Activated CD8-positive, alpha-beta memory T cell treated with anti-CD3 and anti-CD28 coated beads for 1 hour (primary cell): ENCODE measurements at places on chromosomes 6 and 20.

DNA sequence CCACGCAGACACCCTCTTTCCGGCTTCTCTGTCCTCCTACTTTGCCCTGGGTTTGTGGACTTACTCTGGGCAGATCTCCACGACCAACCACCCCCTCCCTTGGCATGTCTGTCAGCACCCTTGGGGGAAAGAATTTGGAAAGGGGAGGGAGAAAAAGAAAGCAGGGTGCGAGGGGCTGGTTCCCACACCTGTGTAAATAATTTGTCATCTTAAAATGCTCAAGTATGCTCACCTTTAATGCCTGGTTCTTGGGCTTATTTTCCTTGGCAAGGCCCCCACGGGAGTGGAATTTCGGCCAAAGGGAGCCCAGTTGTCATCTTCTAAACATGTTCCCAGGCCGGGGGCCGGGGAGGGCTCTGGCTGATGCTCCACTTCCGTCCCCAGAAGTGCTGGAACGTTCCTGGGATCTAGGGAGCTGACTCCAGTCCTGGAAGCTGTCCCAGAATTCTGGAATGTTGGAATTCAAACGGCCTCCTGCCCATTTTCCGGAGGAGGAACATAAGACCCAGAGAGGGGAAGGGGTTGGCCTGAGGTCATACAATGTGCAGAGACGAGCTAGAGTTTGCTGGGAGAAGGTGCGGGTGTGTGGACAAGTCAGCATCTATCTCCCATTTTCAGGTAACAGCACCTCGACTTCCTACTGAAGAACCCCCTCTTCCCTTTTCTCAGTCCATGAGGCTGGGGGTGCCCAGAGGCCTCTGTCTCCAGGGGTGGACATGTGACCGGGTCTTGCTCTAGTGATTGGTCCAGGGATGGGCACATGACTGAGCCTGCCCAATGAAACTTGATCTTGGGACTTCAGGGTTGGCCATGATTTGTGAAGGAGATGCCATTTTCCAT, 122.3 kb downstream of the CEBPB start:
- DNase-seq = no peak

DNA sequence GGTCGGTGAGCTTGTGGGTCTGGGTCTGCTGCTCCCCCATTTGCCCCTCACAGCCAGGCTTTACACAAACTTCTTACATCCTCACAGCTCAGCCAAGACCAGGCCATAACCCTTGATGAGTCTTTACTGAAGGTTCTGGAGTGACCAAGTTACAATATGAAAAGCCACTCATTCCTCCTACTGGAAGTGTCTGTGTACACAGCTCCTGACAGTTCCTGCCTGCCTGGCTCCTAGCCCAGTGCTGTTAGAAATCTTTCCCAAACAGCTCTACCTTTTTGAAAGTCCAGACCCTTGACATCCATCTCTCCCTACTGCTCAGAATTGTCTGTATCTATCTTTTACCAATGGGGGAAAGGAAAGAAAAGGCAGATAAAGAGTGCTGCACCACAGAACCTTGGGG, 106.9 kb downstream of the PAX1 start:
- DNase-seq = no peak

GRCh38 chr20:53859684-53860083, 210.7 kb downstream of the BCAS1 start:
- no peak for DNase-seq

DNA sequence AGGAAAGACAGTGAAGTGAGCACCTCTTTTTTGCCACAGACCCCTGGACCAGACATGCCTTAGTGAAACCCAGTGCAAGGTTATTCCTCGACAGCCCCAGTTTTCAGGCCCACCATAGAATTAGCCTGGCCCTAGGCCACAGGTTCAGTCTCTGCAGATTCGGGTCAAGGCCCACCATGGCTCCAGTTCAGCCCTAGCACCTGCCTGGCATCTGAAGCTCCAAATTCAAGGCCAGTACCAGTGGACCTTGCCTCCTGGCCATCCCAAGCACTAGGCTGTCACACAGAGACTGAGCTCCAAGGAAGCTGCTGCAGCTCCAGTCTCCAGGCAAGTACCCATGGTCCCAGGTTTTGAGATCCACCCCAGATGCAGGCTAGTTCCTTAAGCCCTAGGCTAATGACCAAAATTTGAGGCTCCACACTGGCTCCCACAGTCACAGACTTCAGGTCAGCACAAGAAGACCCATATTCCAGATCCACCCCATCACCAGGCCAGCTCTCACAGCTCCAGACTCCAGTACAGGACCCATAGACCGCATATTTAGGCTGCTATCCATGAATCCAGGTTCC, 877.5 kb upstream of the ADGRB3 start:
- DNase-seq = no peak

GRCh38 chr20:51431321-51431720, 111.2 kb downstream of the NFATC2 start:
- DNase-seq = no peak

DNA sequence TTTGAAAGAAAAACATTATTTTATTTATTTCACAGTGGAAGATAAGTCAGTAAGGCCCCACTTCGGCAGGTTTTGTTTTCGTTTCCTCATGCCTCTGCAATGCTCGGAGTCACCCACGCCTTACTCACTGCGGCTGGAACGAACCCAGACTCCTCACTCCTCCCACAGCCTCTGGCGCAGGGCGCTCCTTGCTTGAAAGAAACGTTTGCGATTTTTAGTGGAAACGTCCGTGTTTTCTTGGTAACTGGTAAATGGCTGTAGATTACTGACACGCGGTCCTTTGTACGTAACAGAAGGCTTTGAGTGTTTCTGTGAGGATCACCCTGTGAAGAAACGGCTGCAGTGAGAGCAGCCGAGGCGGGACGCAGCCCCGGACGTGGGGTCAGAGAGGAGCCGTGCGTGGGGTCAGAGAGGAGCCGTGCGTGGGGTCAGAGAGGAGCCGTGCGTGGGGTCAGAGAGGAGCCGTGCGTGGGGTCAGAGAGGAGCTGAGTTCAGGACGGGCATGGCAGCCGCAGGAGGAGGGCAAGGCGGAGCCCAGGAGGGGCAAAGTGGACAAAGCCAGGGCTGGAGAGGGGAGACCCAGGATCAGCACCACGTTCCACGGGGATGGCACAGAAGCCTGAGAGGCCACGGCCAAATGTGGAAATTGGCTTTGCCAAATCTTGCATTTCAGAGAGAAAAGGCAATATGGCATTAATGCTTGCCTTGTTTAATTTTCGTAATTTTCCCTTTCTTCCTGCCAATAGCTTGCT, 198.6 kb upstream of the THBS2 start:
- no peak for DNase-seq

DNA sequence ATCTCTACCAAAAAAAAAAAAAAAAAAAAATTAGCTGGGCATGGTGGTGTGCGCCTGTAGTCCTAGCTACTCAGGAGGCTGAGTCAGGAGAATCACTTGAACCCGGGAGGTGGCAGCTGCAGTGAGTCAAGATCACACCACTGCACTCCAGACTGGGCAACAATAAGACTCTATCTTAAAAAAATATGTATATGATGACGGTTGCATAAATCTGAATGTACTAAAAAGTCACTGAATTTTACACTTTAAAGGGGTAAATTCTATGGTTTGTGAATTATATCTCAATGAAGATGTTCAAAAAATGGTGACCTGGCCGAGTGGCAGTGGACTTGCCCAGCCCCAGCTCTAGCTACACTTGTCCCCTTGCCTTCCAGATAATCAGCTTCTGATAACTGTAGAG, 10.4 kb upstream of the ABCC10 start:
- no peak for DNase-seq

- DNase-seq = peak; percentile 41
Observed at GRCh38 chr20:64079273-64080012, at the start of gene RGS19. RGS19 (minus strand) TSS chr20:64079518; CDS start chr20:64076886, 2,632 bp downstream.

DNA sequence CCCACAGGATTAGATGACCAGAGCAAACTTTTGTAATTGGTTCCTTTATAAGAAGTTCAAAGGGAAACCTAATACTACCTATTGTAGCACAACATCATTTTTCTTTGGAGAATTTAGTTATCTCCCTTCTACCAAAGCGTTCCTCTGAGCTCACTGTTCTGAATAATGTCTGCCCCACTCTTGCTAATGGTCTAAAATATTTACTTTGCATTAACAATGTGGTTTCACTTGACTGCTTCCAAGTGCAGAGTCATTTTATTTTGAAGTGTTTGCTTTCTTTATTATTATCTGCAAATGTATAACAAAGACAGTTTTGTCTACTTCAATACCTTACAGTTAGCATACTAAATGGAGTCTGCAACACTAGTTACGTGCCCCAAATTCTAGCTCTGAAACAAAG, 15.0 kb downstream of the TRAPPC3L start:
- DNase-seq = no peak

GRCh38 chr6:81977486-81977885, 225.0 kb upstream of the TENT5A start:
- DNase-seq = no peak

DNA sequence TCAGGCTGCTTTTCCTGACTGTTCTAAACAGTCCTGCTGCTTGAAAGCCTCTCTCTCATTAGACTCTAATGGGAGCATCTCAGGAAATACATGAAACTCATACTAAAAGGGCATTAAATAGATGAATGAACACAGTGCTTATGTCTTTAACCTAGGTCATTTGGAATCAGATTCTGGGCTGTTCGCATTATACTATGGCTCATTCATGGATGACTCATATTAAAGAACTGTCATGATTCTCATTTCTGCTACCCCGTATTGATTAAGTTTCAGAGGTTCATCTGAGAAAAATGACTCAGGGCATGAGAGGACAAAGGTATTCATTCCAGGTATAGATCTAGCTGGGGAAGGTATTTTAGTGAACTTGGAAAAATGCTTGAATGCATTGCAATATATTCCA, 335.5 kb downstream of the GJA1 start:
- no peak for DNase-seq

DNA sequence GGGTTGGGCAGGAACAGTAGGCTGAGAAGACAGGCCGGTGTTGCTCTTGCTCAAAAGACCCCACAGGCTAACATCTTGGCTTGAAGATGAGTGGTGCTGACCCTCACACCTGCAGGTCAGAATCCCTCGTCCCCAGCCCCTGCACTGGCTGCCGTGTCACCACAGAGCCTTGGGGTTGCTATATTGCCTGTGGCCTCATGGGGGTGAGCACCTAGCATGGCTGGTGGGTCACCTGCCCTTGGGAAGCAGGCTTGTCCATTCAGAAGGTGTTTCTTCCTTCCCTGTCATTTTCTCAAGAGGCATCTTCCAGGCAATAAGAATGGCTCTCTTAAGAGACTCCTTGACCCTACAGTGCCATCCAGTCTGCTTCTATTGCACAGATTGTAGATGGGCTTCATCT, 7.7 kb downstream of the SLC22A16 start:
- DNase-seq = no peak

GRCh38 chr6:147567141-147567805, 58.8 kb downstream of the SAMD5 start:
- no peak for DNase-seq

GRCh38 chr6:5450073-5450472, 188.8 kb downstream of the FARS2 start:
- no peak for DNase-seq

GRCh38 chr6:71592643-71593042, 293.7 kb upstream of the RIMS1 start:
- no peak for DNase-seq

- no peak for DNase-seq
Observed at GRCh38 chr6:6891949-6892461, 215.8 kb upstream of the RREB1 start.

DNA sequence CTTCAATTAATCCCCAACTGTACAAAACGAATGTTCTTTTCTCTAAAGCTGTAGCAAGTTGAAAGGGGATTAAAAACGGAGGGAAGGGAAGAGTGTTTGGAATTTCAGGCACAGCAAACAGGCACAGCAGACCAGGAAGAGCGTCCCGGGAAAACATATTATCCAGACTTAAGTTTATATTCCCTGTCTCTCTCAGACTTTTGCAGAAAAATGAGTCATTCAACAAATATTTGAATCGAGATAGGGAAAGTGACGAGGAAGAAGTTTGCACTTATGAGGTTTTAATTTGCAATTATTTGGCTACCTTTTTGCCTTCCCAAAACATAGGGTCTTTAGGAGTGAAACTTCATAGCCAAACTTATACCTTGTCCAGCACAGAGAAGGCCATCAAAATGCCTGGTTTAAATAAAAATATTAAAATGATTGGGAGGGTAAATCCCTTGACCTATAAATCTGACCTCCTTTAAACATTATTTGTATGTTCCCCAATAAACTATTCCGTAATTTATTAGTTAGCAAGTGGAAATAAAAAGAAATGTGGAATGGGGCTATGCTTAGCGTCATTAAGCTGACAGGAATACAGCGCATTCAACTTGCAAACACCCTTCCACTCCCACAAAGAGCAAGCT, 16.0 kb downstream of the HFE start:
- no peak for DNase-seq

DNA sequence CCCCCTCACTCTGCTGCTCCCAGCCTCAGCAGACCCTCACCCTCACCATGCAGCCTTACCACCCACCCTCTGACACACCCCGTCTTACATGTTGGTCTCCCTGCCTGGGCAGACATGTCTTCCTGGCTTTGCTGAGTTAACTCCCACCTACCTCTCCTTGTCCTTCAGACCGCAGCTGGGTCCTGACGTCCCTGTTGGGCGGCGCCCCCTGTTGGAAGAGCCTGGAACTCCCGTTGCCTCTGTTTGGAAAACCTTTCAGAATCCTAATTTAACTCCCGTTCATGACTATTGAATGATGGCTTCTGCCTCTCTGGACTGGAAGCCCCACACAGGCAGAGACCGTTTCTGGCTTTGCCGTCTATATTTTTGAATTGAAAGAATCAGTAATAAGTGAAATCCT, 245.1 kb downstream of the MYLK4 start:
- DNase-seq = no peak

GRCh38 chr6:110340392-110340965, 17.7 kb downstream of the METTL24 start:
- no peak for DNase-seq

DNA sequence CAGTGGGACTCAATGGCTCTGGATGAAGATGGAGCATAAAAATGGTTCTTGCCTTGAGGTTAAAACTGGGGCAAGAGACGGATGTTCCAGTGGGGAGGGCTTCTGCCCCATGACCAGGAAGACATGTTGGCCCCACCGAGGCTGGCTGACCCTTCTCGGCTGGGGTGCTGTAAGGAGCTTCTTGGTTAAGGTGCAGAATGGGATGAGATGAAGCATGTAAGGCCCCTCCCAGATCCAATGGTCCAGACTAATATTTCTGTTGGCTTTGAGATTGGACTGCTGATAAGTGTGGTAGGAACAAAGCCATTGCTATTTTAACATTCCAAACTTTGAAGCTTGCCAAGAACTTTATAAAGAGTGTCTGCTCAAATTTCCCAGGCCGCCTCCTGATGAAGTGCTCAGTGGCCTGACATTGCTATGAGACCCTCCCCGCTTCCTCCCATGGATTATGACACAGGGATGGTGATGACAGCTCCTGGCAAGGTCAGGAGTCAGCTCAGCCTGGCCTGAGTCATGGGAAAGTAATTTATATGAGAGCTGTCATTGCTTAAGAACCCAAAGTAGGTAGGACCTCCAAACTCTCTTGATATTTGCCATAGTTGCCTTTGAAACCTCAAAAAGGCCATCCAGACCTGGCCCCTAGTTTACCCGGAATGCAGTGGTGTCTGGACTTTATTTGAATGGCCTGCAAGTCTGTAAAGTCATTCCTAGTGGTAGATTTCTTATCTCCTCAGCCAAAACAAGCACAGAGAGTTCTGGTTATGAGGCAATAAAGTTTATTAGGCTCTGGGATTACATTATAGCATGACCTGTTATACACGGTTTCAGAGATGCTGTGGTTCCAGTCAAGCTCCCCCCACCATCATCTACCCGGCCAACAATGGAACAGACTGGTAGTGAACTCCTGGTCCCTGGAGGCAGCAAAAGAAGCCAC, 55.2 kb downstream of the TGM2 start:
- no peak for DNase-seq

- DNase-seq = no peak
Observed at GRCh38 chr20:50876063-50876685, 55.1 kb downstream of the ADNP start.

- no peak for DNase-seq
Observed at GRCh38 chr6:152977556-152977955, 5.3 kb downstream of the FBXO5 start.
